ENCODE measurements at places on chromosomes 5 and 9.

- DNase-seq, result no peak
Measured at GRCh38 chr5:59186623-59187022, 603.7 kb downstream of the RAB3C start.

GRCh38 chr9:132283863-132284262 is 70.9 kb downstream of the SETX start:
- DNase-seq, result no peak

- no peak for DNase-seq
Measured at GRCh38 chr5:74063821-74064220, 437.8 kb downstream of the ARHGEF28 start.

- DNase-seq, result no peak
Measured at GRCh38 chr5:93277051-93277450, 304.0 kb downstream of the NR2F1-AS1 start.

DNA sequence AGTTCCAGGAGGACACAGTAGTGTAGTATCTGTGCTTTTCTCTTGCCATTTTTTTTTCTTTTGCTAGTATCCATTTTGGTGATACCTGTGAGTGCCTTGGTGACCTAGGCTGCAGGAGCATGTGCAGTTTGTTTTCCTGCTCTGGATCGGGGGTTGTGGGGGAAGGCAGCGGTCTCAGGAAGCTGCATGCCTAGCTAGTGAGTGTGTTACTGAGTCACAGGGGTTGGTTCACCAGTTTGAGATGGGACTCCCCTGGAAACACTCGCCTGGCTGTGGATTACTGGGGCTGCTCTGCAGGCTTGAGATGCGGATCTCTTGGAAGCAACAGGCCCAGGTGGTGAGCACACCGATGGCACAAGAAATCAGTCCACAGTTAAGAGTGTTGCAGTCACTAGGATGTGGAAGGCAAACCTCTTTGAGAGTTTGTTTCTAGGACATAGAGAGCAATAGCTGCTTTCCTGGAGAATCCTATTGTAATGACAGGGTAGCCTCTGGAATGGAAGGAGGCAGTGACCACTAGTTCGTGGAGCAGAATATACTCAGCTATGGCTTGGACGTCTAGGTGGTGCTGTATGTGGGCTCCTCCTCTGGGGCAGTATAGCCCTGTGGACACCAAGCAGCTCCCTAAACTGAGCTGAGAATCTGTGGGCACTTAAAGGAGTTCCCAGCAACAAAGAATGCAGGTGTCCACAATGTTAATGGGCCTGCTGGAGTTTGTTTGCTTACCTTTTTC is 20.0 kb upstream of the SPATA31E1 start:
- DNase-seq, result no peak

- no peak for DNase-seq
Measured at GRCh38 chr5:91020065-91020800, 362.9 kb downstream of the ARRDC3 start.

DNA sequence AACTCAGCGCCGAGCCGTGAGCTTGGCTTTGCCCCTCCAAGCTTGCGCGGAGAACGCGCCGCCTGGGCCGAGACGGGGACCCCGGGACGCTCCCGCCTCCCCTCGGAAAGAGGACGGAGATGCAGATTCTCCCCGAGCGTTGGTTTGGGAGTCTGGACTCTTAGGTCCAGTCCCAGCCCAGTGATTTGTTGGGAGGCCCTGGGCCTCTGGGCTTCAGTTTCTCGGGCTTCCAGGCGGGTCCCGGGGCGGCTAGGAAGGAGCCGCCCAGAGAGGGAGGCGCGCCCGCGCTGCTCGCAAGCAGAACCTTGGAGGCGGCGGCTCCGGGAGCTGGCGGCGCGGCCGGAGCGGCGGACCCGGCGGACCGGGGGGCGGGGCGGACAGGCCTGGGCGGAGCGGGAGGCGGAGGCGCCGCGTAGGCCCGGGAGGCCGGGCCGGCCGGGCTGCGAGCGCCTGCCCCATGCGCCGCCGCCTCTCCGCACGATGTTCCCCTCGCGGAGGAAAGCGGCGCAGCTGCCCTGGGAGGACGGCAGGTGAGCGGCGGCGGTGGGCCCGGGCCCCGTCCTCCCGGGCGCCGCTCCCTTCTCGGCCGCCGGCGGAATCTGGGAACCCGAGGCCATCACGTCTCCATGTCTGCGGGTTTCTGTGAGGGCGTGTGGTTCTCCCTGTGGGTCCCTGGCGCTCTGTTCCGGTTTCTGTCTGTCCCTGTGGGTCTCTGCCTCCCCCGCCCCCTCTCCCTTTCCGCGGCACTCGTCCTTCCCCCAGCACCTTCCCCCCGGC is at the start of gene B4GALT7:
Gene B4GALT7 (plus strand): TSS at position 402 of the 777 bp plus-strand sequence. CDS start 79 bp downstream, at position 481.
- peak; percentile 96 for DNase-seq

DNA sequence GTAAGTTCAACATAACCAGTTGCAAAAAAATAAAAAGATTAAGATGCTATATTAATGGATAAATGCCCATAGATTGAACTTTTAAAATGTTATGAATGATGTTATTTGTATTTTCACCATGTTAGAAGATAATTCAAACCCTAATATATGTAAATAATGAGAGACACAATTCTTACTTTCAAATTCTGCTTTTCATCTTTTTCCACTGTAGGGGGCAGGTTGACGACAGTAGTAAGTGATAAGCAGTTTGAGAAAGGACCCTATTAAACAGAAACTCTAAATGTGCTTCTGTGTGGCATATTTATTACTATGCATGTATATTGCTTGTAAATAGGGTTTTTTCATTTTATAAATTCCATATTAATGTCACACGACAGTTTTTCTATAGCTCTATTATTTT is 591.1 kb downstream of the SEMA5A start:
- DNase-seq, result no peak

DNA sequence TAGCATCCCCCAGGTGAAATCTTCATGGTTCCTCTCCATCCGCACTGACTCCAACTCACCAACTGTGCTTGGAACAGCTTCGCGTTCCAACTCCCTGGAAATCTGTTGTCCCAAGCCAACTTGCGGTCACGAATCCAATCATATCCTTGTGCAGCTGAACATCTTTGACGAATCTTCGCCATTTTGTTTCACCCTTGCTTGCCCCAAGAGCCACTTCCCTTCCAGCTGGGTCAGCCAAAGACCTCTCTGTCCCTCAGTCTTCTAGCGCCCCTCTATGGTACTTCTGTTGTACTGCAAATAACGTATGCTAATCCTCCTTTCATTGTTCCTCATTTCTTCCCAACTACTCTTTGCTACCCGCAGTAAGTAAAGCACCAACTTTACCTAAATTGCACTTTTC is 61.0 kb upstream of the TARS1 start:
- no peak for DNase-seq

- DNase-seq, result no peak
Measured at GRCh38 chr5:126499853-126500342, 76.7 kb downstream of the GRAMD2B start.

DNA sequence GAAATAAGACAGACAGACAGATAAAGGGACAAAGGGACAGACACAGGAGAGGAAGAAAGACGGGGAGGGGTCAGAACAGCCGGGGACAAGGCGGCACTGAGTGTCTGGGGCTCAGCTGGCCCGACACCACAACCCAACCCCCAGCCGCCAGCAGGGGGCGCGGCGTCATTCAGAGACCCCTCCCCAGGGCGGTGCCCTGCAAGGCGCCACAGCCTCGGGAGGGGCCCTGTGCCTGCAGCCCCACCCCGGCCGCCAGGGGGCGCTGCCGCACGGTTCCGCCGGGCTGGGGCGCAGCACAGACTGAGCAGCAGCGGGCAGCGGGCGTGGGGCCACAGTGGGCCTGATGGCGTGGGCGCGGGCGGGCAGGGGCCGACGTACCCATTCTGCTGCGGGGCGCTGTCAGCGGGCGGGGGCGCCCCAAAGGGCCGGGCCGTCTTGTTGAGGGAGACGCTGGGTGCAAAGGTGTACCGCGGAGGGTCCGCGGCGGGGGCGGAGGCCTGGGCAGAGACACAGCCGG is 5.9 kb downstream of the PDLIM7 start:
- no peak for DNase-seq

Data from lower leg skin (tissue), 4 donors.